Memory B cell (primary cell): ENCODE measurements at places on chromosomes 1 and 21.

- peaks cover 5% of the 10 kb centered on the region for H3K4me1 ChIP-seq
- H3K27ac ChIP-seq = no peak overlapping the region
- DNase-seq = no peak
Observed at GRCh38 chr1:186518395-186518794, 57.5 kb upstream of the PDC start.

DNA sequence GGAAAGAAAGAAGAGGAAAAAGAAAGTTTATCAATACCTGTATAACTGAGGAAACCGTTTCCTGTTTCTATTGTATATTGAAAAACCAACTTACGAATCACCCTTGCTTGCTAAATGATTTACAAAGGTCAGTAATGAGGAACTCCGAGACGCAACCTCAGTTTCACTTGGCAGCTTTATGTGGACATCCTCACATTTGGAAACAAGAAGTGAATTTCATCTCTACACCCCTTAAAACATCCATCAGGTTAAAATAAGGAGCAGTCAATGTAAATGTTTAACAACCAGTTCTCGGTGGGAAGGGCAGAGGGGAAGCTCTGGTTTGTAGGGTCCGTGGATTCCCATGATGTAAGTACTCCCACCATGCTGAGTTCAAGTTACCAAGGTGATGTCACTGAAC, 481.7 kb upstream of the RUNX1 start:
- H3K27ac ChIP-seq = peak overlapping the region; percentile 88
- DNase-seq = no peak
- no peaks in the 10 kb centered on the region for H3K36me3 ChIP-seq

DNA sequence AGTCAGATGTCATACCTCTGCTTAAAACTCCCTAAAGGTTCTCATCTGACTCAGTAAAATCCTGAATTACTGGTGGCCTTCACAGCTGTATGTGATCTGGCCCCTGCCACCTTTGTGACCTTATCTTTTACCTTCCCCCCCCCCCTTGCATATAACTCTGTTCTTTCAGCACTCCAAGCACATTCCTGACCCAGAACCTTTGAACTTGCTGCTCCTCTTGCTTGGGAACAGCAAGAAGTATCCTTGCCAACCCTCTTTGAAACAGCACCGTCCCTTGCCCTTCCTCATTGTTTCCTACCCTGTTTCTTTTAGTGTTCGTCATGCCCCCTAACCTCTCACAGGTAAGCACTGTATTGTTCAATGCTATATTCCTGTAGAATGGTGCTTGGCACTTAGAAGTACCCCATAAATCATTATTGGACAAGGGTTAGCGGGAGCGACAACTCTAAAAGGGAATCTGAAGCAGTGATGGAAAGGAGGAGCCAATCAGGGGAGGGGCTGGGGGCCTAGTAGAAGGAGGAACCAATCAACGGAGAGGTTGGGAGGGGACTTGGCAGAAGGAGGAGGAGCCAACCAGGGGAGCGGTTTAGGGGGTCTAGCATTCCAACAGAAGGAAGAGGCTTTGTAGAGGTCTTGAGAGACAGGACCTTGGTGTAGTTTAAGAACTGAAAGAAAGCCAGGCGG, 13.9 kb downstream of the CACHD1 start:
- no peaks in the 10 kb centered on the region for H3K4me1 ChIP-seq
- peaks cover 11% of the 10 kb centered on the region for H3K27me3 ChIP-seq
- DNase-seq = no peak
- H3K27ac ChIP-seq = no peak overlapping the region
- H3K4me3 ChIP-seq = no peak overlapping the region

DNA sequence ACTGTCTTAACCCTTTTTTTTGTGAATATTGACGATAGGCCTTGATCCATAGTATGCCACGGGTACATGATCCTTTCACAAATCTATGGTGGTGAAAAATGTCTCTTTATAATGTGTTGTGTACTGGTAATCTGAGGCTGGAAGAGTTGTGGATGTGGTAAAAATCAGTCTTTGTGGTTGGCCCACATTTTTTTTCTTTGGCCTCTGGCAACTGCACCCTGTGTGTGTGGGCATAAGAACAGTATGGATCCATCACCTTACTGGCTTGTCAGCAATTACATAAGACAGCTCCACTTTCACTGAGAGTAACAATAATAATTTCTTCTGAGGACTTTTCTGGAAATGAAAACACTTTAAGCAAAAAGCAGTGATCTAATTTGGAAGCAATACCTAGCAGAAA, 101.6 kb downstream of the GABPA start:
- H3K27ac ChIP-seq = no peak overlapping the region
- H3K4me3 ChIP-seq = no peak overlapping the region
- H3K4me1 ChIP-seq = no peaks in the 10 kb centered on the region
- H3K27me3 ChIP-seq = peaks cover 23% of the 10 kb centered on the region

- DNase-seq = no peak
- no peaks in the 10 kb centered on the region for H3K4me1 ChIP-seq
- no peaks in the 10 kb centered on the region for H3K36me3 ChIP-seq
- no peak overlapping the region for H3K27ac ChIP-seq
- H3K27me3 ChIP-seq = no peaks in the 10 kb centered on the region
- H3K4me3 ChIP-seq = no peak overlapping the region
Observed at GRCh38 chr1:85943526-85943925, 213.0 kb downstream of the COL24A1 start.

GRCh38 chr21:40454057-40454456, 392.9 kb downstream of the DSCAM start:
- DNase-seq = no peak
- H3K4me1 ChIP-seq = no peaks in the 10 kb centered on the region
- no peaks in the 10 kb centered on the region for H3K36me3 ChIP-seq
- no peak overlapping the region for H3K4me3 ChIP-seq

- no peaks in the 10 kb centered on the region for H3K36me3 ChIP-seq
- no peak overlapping the region for H3K27ac ChIP-seq
- no peak overlapping the region for H3K4me3 ChIP-seq
- no peak for DNase-seq
- H3K27me3 ChIP-seq = no peaks in the 10 kb centered on the region
- no peaks in the 10 kb centered on the region for H3K4me1 ChIP-seq
Observed at GRCh38 chr1:82934074-82934473, 1064.9 kb downstream of the TTLL7 start.

- no peaks in the 10 kb centered on the region for H3K36me3 ChIP-seq
- no peaks in the 10 kb centered on the region for H3K4me1 ChIP-seq
- H3K27me3 ChIP-seq = peaks cover 10% of the 10 kb centered on the region
- H3K4me3 ChIP-seq = no peak overlapping the region
- DNase-seq = no peak
Observed at GRCh38 chr1:170513138-170513537, 18.8 kb upstream of the GORAB start.

DNA sequence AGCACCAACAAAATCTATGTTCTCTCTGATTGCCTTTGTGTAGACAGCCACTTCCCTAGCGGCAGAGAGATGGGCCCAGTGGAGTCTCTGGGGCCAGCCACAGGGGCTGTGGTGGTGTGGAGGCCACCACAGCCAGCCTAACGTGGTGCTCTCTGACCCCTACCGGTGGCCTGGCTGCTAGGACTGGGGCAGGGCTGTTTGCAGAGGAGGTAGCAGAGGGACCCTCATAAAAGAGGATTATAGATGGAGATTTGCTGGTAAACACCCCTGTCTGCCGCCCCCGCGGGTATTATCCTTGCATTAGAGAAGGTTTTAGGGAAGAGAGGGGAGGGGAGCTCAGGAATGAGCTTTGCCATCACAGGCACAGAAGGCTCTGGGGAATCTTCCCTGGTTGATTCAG, 310.3 kb upstream of the VAMP3 start:
- no peak overlapping the region for H3K4me3 ChIP-seq
- peaks cover 3% of the 10 kb centered on the region for H3K4me1 ChIP-seq
- peaks cover 9% of the 10 kb centered on the region for H3K27me3 ChIP-seq
- H3K27ac ChIP-seq = no peak overlapping the region
- DNase-seq = no peak

GRCh38 chr1:25106352-25106751, 126.0 kb downstream of the SYF2 start:
- H3K4me1 ChIP-seq = peaks cover 5% of the 10 kb centered on the region
- no peak overlapping the region for H3K27ac ChIP-seq
- H3K36me3 ChIP-seq = peaks cover 3% of the 10 kb centered on the region
- no peak for DNase-seq

- H3K27me3 ChIP-seq = peaks cover 1% of the 10 kb centered on the region
- H3K4me3 ChIP-seq = no peak overlapping the region
- peaks cover 15% of the 10 kb centered on the region for H3K4me1 ChIP-seq
Observed at GRCh38 chr1:157403608-157404007, 148.7 kb downstream of the FCRL5 start.

- peak overlapping the region; percentile 100 for H3K27ac ChIP-seq
- peaks cover 59% of the 10 kb centered on the region for H3K4me1 ChIP-seq
- no peaks in the 10 kb centered on the region for H3K36me3 ChIP-seq
- peak overlapping the region; percentile 88 for H3K4me3 ChIP-seq
- no peaks in the 10 kb centered on the region for H3K27me3 ChIP-seq
- DNase-seq = peak; percentile 73
Observed at GRCh38 chr1:18951818-18952391, 4.6 kb downstream of the IFFO2 start.

DNA sequence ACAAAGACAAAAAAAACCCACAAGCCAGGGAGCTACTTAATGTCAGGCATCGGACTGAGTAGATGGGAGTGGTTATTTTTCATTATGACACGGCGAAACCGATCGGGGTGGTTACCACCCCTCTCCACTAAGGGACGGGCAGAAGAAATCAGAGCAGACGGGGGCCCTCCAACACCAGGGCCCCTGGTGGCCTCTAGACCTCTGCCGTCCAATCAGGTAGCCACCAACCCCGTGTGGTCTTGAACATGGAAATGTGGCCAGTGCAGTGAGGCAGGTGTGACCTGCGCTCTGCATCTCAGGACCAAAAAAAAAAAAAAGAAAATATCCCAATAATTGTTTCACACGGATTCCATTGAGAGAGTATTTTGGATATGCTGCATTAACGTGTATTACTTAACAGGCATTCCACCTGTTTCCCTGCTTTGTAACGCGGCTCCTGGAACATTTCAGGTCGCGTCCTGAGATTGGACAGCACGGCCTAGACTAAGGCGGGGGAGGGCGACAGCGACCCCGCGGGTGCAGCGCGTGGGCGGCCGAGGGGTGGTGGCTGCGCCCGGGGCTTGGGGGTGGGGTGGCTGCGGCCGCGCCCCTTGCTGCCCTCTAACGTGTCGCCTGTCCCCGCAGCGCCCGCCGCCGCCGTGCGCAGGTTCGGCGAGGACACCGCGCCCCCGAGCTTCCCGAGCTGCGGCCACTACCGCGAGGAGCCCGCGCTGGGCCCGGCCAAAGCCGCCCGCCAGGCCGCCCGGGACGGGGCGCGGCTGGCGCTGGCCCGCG, 48.3 kb downstream of the SIM2 start:
- H3K4me1 ChIP-seq = peaks cover 4% of the 10 kb centered on the region
- peaks cover 25% of the 10 kb centered on the region for H3K27me3 ChIP-seq
- DNase-seq = no peak
- peaks cover 9% of the 10 kb centered on the region for H3K36me3 ChIP-seq
- no peak overlapping the region for H3K27ac ChIP-seq

DNA sequence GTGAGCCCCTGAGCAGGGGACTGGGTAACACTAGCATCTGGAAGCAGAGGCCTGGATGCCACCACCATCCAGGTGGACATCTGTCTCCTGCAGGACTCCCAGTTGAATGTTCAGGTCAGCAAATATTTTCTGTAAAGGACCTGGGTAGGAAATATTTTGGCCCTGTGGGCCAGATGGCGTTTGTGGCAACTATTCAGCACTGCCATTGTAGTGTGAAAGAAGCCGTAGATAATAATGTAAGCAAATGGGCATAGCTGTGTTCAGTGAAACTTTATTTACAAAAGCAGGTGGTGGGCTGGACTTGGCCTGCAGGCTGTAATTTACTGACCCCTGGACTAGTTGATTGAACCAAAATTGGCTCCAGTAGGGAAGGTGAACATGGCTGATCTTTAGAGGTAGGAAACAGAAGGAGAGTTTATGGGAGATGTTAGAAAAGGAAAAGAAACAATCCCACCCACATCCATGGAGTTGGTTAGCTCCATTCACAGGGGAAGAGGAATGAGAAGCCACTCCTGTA, 20.0 kb upstream of the CD101 start:
- H3K4me3 ChIP-seq = no peak overlapping the region
- H3K4me1 ChIP-seq = no peaks in the 10 kb centered on the region
- H3K36me3 ChIP-seq = no peaks in the 10 kb centered on the region
- no peak for DNase-seq
- no peak overlapping the region for H3K27ac ChIP-seq
- H3K27me3 ChIP-seq = peaks cover 10% of the 10 kb centered on the region

DNA sequence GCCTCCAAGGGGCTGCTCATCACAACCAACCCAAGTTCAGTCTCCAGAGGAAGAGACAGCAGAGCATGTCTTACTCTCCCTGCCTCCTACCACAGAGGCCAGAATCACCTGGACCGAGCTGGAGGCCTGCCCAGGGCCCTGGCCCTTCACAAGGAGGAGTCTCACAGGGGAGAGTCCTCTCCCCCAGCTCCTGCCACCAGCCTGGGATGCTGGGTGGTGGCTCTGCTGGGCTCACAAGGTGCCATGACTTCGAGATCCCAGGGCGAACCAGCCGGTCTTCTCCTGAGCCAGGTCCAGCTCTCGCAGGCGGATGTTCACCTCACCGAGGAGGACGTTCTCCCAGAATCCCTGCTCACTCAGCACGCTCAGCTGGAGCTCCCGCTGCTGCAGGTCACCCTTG, 13.0 kb upstream of the PPP1R15B start:
- peaks cover 6% of the 10 kb centered on the region for H3K4me1 ChIP-seq
- H3K27me3 ChIP-seq = no peaks in the 10 kb centered on the region
- DNase-seq = no peak
- H3K4me3 ChIP-seq = no peak overlapping the region

DNA sequence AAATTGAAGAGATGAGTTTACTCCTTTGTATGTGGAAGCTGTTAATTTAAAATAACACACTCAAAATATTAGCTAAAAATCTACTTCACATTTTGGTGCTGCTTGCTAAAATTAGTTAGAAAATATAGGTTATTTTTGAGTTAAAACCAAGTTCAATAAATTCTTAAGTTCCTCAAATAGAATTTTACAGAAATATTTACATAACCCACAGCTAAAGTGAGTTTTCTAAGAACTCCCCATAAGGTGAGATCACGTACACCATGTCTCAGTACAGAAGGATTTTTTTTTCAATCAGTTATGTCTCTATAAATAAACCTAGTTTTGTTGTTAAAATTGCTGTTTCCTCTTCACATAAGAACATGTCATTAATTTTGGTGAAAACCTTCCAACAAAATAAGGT, 108.0 kb downstream of the SDCCAG8 start:
- no peaks in the 10 kb centered on the region for H3K4me1 ChIP-seq
- no peak overlapping the region for H3K4me3 ChIP-seq
- H3K27me3 ChIP-seq = no peaks in the 10 kb centered on the region
- H3K36me3 ChIP-seq = peaks cover 25% of the 10 kb centered on the region

- no peaks in the 10 kb centered on the region for H3K4me1 ChIP-seq
- no peak overlapping the region for H3K4me3 ChIP-seq
- H3K27me3 ChIP-seq = peaks cover 9% of the 10 kb centered on the region
- H3K27ac ChIP-seq = no peak overlapping the region
- H3K36me3 ChIP-seq = no peaks in the 10 kb centered on the region
- DNase-seq = no peak
Observed at GRCh38 chr1:24097663-24098062, 14.3 kb downstream of the MYOM3 start.

DNA sequence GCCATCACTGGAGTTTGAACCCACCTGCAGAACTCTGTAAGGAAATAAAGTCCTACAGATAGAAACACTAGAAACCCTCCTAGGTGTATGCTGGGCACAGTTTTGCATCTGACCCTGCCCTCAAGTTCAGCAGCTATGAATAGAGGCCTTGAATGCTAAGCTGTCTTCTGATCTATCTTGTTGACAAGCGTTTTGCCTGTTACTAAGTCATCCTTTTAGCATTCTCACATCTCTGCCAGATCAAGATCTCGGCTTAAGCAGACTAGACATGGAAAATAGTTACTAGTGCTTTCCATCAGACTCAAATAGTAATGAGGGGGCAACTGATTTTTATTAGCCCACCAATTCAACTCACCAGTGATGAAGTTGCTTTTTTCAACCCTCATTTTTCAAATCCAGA, 10.5 kb downstream of the TBX15 start:
- peaks cover 5% of the 10 kb centered on the region for H3K36me3 ChIP-seq
- H3K4me3 ChIP-seq = no peak overlapping the region
- DNase-seq = no peak
- peaks cover 2% of the 10 kb centered on the region for H3K4me1 ChIP-seq
- H3K27ac ChIP-seq = no peak overlapping the region
